ENCODE measurements at places on chromosomes 5 and 9.

DNA sequence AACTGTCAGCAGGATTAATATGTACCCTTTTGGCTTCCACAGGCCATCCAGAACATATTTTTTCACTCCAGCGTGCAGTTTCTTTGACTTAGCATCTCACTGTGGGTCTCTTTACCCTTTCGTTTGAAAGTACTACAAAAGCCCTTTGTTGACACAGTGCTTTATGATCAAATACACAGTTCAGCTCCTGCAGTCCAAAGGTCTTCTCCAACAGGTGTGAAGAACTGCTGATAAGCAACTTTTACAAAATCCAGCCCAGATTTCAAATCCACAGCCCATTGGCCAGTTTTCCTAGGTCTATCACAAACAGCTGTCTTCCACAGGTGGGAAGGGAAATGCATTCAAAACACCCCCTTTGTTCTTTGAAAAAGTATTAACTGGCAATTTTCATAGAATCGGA lies 54.8 kb downstream of the MYO10 start:
- peak; percentile 22 for DNase-seq

GRCh38 chr9:84600739-84601138 lies 68.8 kb upstream of the NTRK2 start:
- peak; percentile 2 for DNase-seq

- DNase-seq, result no peak
These were observed 53.6 kb downstream of the FSD1L start for GRCh38 chr9:105501414-105501813.

GRCh38 chr5:119088438-119088837 lies 17.6 kb downstream of the DMXL1 start:
- DNase-seq, result no peak

GRCh38 chr9:103949096-103949495 lies 145.0 kb upstream of the SMC2 start:
- DNase-seq, result no peak

Data from Calu3 (cell line).